ENCODE measurements at places on chromosomes 12 and 14. TPM values are rescaled to one million over a fixed set of nuclear protein-coding genes. Genes with fewer than 3 reads are reported as not detected.

Gene PYGL
- total RNA-seq: 31.6 TPM

Gene ART4
- total RNA-seq: 3.5 TPM

Gene PTHLH
- total RNA-seq: 6.0 TPM

Gene HOXC5
- total RNA-seq: not detected

Gene KLHL28
- total RNA-seq: 9.4 TPM

Gene AEBP2
- total RNA-seq: 15.5 TPM

Gene NRL
- 0.79 TPM for total RNA-seq

Gene GPX2
- total RNA-seq: 0.12 TPM

Gene CACNA1C
- total RNA-seq: 13.9 TPM

Gene GPD1
- 0.44 TPM for total RNA-seq

Gene MYH7
- not detected for total RNA-seq

Gene AMIGO2
- 11.4 TPM for total RNA-seq

All from aortic smooth muscle cell (primary cell).